ENCODE measurements at places on chromosomes 3 and 15.

DNA sequence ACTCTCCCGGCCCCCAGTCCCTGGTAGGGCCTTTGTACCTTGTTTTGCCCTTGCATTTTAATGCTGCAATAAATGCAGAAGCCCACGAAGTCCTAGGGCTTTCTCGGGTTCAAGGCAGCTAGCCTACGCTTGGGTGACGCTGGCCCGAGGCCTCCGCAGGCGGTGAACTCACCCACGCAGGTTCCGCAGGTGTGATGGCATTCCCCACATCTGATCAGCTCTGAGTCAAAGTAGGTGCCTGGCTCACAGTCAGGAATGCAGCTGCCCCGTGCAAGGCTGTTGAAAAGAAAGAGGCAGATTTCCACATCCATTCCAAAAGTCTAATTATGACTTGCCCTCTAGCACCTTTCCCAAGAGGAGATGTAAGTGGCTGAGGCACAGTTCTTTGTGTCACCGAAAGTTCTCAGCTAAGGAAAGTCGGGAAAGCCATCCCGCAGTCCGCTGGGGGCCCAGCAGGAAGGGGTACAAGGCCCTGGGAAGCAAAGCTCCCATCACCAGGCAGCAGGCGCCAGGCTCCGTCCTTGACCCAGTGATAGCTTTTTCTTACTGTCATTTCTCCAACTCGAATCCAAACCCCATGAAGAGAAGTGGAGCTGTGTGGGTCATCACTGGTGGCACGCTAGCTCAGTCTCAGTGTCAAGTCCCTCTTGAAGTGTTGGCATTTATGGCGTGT lies 23.2 kb upstream of the SNRPA1 start:
- DNase-seq, result no peak

- DNase-seq, result no peak
These were observed 7.4 kb upstream of the TMPRSS7 start for GRCh38 chr3:112027142-112027541.

- no peak for DNase-seq
These were observed 606.6 kb downstream of the RBMS3 start for GRCh38 chr3:29887451-29887850.

GRCh38 chr3:137116619-137117018 lies 158.8 kb downstream of the IL20RB start:
- no peak for DNase-seq

- no peak for DNase-seq
These were observed 214.3 kb upstream of the FEZF2 start for GRCh38 chr3:62587579-62588031.

- DNase-seq, result no peak
These were observed 154.3 kb upstream of the TRIM42 start for GRCh38 chr3:140523600-140523999.

DNA sequence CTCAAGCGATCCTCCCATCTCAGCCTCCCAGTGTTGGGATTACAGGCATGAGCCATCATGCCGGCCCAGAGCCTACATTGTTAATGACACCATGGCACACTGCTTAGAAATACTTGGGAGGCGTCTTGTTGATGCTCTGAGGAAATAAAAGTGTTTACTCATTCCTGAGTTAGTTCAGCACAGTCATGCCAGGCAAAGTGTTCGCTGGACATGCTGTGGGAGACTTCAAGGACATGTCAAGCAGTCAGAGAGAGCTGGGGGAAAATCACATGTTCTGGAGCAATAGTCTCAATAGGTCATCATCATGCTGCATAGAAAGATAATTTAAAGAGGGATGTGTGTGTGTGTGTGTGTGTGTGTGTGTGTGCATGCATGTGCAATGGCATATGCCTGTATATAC lies 37.5 kb downstream of the TTC23 start:
- DNase-seq, result no peak

DNA sequence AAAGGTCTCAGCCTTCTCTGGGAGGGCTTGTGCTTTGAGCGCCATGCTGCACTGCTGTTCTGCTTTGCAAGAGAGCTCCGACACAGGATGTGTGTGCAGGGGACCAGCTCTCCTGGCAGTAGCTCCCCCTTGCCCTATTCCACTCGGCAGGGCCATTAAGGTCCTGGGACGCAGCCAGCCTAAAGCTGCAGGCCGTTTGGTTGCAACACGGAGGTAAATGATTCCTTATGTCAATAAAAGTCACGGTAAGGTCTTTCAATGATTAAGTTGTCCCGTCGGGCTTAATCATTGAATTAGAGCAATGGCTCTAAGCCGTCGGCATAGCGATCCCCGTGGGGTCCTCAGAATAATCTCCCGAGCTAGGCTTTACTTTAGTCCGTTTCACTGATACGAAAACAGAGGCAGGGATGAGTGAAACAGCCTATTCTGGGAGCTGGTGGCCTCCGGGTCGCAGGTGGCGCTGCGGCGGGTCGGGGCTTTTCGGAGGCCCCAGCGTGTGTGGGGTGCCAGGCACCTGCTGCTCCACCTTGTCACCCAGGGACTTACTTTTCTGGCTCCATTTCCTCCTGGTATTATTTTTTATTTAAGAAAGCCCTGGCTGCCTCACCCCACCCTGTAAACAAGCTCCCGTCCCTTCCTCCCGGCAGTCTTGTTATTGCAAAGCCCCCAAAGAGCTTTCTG lies 525.2 kb downstream of the OCA2 start:
- DNase-seq, result no peak

DNA sequence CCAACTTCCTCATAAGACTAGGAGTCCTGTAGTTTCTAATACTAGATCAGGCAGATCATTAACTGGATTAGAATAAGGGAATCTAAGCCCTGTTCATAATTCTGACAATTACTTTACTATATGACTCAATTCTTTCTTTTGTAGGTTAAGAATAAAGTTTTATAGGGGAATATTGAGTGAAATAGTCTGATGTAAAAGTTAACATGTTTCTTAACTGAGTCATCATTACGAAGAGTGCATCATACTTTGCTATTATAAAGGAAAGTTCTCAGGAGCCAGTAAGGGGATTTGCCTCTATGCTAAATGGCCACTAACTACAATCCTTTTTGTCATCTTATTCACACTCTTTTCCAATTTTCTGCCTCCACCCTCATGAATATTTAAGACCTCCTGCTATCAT lies 63.1 kb downstream of the POLQ start:
- DNase-seq, result no peak

DNA sequence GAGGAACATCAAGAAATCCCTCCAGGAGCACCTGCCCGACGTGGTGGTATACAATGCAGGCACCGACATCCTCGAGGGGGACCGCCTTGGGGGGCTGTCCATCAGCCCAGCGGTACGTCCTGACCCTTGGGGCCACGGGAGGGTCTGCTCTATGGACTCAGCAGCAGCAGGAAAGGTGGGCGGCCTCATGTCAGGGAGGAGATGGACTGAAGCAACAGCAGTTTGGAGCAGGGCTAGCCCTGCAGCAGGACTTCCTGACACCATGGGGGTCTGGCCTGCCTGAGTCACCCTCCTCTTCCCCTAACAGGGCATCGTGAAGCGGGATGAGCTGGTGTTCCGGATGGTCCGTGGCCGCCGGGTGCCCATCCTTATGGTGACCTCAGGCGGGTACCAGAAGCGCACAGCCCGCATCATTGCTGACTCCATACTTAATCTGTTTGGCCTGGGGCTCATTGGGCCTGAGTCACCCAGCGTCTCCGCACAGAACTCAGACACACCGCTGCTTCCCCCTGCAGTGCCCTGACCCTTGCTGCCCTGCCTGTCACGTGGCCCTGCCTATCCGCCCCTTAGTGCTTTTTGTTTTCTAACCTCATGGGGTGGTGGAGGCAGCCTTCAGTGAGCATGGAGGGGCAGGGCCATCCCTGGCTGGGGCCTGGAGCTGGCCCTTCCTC lies 24.2 kb downstream of the HDAC11 start:
- DNase-seq, result no peak

- DNase-seq, result no peak
These were observed 53.8 kb downstream of the GRK7 start for GRCh38 chr3:141816958-141817357.

DNA sequence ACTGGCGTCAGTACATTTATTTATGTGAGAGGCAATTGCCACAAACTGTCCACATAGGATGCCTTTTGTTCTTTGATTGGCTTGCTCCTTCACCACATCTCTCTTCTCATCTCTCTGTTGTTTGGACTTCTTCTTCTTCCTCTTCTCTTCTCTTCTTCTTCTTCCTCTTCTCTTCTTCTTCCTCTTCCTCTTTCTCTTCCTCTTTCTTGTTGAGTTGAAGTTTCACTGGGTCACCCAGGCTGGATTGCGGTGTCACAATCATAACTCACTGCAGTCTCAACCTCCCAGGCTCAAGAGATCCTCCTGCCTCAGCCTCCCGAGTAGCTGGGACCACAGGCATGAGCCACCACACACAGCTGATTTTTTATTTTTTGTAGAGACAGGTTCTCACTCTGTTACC lies 67.7 kb upstream of the GSK3B start:
- no peak for DNase-seq

DNA sequence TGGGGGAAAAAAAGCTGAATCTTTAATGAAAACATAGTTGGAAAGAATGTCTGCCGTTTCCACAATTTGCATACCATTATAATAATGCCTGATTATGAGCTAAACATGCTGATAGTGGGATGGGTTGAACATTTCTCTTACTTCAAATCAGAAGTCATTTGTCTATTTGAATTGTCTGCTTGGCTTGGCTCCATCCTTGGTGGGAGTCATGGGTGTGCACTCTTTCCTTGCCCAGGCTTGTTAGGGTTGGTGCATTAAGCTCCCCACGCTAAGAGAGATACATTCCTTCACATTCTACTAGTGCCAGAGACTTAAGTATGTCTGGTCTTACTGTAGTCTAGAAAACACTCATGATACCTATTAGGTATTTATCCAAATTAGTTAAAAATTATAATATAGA lies 121.4 kb upstream of the RARB start:
- DNase-seq, result no peak

GRCh38 chr3:52891615-52892081 lies 5.7 kb downstream of the STIMATE start:
- DNase-seq, result no peak

DNA sequence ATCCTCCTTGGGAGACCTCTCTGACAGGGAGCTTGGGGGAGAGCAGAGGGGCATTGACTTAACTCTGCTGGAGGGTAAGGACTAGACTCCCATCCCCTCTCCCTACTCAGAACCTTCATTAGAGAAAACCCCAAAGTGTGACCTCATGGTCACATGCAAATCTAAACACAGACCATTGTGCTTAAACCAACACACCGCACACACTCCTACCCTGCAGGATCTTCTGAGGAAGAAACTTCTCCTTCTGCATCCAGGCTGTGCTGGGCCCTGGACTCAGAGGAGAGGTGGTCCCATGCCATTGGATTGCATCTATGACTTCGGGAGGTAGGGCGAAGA lies 805 bp upstream of the PARP16 start:
- no peak for DNase-seq

GRCh38 chr15:28991236-28992171 lies 105.7 kb downstream of the APBA2 start:
- DNase-seq, result no peak

- DNase-seq, result no peak
These were observed 22.6 kb downstream of the SH3BP5 start for GRCh38 chr3:15309662-15310335.

DNA sequence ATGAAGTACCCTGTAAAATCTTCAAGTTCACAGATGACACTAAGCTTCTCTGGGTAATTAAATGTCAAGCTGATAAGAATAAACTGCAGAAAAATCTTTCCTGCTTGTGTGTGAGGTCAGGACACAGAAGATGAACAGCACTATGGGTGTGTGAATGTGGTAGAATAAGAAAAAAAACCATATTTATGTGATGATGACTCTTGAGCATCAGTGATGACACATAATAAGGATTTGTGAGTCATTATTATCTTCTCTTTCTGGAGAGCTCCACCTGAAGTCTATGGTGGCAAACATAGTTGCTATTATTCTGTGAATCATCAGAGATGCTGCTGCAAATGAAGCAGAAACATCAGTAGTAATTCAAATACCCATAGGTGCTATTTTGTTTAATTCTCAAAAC lies 422.4 kb downstream of the DIPK2A start:
- no peak for DNase-seq

DNA sequence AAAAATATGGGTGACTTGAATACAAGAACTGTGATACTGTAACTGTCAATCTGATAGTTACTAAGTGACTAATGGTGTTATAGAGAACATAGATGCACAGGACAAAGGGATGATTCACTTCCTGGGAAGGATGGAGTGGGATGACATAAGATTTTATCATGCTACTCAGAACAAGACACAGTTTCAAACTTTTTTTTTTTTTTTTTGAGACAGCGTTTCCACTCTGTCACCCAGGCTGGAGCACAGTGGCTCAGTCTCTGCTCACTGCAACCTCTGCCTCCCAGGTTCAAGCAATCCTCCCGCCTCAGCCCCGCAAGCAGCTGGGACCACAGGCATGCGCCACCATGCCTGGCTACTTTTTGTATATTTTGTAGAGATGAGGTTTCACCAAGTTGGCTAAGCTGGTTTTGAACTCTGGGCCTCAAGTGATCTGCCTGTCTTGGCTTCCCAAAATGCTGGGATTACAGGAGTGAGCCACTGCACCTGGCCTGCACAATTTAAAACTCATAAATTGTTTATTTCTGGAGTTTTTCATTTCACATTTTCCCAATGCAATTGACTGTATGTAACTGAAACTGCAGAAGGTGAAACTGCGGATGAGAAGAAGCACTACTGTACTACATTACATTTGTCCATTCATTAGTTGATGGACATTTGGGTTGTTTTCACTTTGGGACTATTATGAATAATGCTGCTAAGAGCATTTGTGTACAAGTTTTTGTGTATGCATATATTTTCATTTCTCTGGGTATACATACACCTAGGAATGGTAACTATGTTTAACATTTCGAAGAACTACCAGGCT lies 40.6 kb downstream of the ADIPOQ start:
- DNase-seq, result no peak

- no peak for DNase-seq
These were observed 5.2 kb downstream of the POC1A start for GRCh38 chr3:52149021-52149420.

- DNase-seq, result no peak
These were observed 148.3 kb downstream of the PLCH1 start for GRCh38 chr3:155596615-155597014.

DNA sequence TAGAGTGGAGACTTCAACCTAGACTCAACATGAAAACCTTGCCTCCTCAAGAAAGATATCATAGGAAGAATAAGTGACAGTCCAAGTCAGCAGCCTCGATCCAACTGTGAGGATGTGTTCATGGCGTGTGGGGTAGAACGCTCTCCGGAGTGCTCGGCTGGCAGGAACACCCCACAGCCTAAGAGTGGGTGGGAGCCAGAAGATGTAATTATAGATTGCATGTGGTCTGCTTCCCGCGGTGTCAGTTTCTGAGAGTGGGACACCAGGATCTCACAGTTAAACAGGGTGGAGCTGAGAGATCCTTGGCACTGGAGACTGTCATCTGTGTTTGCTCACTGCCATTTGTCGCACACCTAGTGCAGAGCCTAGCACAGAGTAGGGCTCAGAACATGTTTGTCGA lies 158.0 kb downstream of the CTNNB1 start:
- no peak for DNase-seq

DNA sequence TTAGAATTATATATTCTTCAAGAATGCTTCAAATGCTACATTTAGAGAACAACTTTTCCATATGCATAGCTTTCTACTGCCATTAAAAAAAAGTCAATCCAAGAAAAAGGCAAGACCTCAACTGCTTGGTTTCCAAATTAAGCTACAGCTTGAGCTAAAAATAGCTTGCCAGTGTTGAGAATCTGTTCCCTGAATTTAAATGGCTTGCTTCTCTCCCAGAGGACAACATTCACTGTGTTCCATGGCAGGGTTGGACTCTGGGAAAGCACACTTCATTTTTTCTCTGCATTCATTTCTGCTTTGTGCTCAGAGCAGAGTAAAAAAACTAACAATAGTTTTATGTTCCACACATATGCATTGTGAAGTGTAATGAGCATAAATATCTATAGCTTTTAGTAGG lies 50.3 kb upstream of the ACTL6A start:
- DNase-seq, result no peak
